ENCODE measurements at places on chromosomes 13 and 19.
A peak's percentile ranks its signal among the peaks of the same experiment; 100 is the strongest.

GRCh38 chr19:591099-591958 lies 1.6 kb downstream of the HCN2 start:
- peak; percentile 39 for DNase-seq

GRCh38 chr19:42252365-42253244 lies 2.3 kb downstream of the ERF start:
- peak; percentile 33 for DNase-seq

DNA sequence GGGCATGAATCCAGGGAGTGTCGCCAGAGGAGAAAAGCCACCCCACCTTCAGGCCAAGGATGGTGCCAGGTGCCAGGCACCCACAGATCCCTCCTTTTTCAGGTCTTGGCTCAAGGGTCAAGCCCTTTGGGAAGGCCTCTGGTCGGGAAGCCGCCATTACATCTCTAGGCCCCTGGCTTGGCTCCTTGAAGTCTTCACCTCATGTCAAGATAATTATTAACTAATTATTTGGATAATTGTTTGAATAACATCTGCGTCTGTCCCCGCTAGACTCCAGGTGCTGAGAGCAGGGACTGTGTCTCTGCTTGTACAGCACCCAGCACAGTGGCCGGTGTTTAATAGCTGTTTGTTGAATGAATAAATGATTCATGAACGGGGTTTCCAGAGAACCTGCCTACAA lies 1.2 kb downstream of the KLK13 start:
- no peak for DNase-seq

- no peak for DNase-seq
These were observed 24.6 kb upstream of the IRS2 start for GRCh38 chr13:109810761-109811510.

GRCh38 chr19:5288347-5288739 lies 52.3 kb downstream of the PTPRS start:
- DNase-seq, result no peak

- no peak for DNase-seq
These were observed 177.2 kb downstream of the LMO7 start for GRCh38 chr13:75813323-75813722.

GRCh38 chr19:33080761-33081681 lies at the start of gene GPATCH1:
GPATCH1 (plus strand) TSS chr19:33081181; CDS start chr19:33081194, 13 bp downstream.
- peak; percentile 93 for DNase-seq

GRCh38 chr13:73835138-73835721 lies 299.0 kb downstream of the KLF12 start:
- no peak for DNase-seq

DNA sequence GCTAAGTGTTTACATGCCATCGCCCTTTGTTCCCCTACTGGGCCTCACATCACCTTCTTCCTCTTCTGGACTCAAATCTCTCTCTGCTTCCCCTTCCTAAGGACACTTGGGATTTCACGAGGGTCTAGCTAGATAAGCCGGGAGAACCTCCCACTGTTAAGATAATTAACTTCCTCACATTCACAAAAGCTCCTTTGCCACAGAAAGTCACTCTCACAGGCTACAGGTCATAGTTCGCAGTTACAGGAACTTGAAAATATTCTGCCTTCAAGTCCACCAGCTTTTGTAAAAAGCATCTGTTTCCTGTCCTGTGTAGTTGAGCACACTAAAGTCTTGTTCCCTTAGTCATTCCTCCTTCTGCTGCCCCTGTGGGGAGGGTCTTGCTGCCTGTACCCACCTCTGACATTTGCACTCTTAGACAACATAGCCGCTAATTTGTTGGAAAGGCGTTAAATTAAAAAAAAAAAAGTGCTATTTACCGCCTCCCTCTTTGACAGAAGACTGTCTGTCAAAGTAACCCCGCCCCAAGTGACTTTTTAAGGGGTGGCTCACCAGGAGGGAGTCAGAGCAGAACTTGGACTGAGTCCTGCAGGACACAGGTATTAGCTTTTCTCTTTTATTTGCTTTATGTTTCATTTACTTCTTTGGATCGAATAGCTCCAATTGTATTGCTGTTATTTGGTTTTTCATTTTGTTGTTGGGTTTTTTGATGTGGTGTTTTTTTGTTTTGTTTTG lies 26.8 kb upstream of the CEACAM21 start:
- DNase-seq, result peak; percentile 2

DNA sequence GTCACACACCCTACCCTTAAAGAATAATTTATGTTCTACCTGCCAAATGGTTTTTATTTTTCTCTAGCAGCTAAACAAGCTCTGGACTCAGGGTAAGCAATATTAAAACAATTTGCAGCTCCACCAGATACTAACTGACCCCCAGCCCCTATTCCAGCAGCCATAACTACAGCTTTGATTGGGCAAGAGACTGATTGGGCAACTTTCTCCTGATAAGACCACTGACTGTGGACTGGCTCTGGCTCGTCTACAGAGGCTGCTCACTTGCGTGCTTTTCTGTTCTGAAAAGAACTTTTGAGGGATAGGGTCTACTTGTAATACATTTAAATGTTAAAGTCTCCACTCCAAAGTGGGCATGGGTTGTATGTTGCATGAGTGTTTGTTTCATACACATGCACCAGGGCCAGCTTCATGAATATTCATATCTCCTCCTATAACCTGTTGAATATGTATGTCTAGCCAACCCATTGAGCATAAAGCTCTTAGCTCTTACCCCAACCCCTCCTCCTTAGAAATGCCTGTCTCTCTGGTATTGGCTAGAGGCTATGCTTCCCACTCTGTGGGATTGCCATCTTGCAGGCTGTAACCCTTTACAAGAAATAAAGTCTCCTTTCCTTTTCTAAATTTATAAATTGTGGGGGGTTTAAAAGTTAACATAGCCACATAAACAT lies 19.9 kb downstream of the OR7A5 start:
- DNase-seq, result no peak
